ENCODE measurements at places on chromosomes 13 and 19.

DNA sequence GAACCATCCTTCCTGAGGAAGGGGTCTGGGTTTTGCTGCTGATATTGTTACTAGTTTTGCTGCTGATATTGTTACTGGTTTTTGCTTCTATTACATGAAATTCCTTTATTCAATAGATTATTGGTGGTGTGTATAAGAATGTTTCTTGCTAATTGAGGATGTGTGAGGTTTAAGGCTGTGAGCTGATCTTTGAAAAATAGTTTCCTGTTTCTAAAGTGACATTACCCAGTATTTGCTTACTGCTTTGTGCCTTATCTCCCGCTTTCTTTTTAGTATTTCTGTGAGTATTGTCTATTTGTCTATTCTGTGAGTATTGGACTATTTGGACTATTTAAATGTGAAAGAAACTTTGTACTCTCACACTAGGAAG, 38.2 kb upstream of the C1QTNF9 start:
- DNase-seq, result no peak

- DNase-seq, result no peak
Measured at GRCh38 chr13:23709536-23709935, 139.3 kb downstream of the TNFRSF19 start.

- no peak for DNase-seq
Measured at GRCh38 chr13:26071691-26072090, 19.9 kb upstream of the SHISA2 start.

GRCh38 chr13:99390601-99391000, 83.4 kb upstream of the GPR183 start:
- DNase-seq, result no peak

DNA sequence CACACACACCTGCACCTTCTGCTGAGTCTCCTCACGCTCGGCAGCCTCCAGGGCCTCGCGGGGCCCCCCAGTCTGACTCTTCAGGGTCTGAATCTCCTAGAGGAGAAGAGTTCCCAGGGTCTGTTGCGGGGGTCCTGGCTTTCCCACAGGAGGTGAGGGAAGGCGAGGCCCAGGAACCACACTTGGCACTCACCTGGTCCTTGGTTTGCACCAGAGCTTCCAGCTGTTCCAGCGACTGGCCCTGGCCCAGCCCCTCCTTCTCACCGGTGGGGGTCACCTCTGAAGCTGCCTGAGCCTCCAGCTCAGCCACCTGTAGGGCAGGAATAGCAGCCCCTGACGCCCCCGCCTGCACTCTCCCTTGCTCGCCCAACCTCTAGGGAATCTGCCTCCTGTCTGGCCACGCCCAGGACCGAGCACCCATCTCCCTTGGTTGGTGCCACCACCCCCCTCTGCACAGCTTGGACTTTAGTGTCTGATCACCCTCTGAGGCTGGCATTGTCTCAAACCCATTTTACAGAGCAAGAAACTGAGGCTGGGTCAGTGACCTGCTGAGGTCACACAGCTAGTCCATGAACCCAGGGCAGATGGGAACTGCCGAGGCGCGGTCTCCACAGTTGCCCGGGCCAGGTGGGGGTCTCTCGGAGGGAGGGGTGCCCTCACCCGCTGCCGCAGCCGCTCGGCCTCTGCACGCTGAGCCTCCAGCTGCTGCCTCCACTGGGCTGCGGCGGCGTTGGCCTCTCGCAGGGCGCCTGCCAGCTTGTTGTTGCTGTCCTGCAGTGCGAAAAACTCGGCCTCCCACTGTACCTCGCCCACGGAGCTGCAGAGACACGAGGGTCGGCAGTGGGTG, 9.5 kb downstream of the HOMER3 start:
- DNase-seq, result no peak

- peak; percentile 24 for DNase-seq
Measured at GRCh38 chr19:2042485-2043250, 8.4 kb downstream of the MKNK2 start.

DNA sequence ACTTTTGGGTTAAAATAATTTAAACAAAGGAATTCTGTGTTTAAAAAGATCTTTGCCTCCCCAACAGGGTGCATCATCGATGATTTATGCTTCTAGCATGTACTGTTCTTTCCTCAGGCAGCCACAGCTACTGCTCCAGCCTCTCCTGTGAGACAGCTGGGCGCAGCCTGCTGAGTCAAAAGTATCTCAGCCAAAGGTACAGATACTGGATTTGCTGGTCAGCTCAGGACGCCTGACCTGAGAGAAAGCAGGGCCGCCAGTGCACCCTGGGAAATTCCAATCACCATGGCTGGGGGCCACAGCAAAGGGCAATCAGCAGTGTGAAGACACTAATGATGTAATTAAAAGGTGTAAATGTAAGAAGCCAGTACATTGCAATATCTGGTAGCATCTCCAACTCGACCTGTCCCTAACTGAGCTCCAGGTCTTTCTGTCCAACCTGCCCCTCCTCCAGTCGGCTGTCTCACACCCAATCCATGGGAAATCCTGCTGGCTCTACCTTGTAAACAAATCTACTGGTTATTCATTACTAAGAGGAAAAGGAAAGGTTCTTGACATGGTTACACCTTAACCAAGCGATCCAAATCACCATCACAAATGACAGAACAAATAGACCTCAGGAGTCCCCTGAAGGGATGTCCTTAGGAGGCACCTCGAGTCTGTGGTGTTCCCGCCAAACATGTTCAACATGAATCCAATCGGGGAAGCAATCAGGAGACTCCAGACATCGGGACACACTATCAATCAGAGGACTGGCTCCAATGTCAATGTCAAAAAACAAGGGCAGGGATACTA, 7.3 kb downstream of the OPA3 start:
- no peak for DNase-seq

DNA sequence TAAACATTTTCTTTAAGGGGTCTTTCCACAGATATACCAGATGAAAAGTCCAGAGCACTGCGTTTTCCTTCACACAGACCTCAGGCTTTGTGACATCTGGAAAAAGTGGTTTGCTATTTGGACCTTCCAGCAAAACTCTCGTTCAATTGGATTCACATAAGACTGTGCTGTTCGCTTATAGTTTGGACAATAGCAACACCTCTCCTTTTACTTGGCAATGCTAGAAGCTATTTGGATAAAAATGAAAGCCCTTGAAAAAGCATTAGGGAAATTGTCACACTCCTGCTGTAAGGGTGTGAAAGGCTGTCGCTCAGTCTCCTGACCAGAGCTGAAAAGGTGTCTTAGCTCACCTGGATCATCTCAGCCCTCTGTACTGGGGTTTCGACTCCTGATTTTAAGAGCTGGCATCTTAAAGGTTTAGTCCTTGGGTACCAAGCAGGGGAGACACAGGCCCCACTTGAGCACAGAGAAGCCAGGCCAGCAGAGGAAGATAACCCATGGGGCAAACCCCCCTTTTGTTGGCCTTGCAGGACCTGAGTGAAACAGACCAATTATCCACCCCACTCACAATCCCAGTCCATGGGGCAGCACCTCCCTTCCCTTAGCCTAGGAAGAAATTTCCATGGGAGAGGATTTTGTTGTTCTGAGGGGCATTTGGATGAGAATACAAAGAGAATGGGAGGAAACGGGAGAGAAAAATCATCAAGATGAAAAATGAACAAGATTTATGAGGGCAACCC, 257.6 kb downstream of the DLEU7 start:
- no peak for DNase-seq

DNA sequence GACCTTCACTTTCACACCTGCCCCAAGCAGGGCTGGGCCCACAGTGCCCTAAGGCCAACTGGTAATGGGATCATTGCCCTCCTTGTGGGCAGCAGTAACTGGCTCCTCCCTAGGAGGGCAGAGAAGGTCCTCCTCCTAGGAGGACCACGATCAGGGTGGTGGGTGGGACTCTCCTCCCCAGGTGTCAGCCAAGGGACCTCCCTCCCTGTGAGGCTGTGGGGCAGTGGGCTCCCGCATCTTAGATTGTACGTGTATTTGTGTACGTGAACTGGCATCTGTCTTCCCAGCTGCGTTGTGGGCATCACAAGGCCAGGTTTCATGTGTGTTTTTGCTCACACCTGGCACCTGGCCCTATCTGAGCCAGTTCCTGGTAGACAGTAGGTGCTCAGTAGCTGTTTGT, 111.8 kb downstream of the SOX1 start:
- DNase-seq, result no peak

- DNase-seq, result no peak
Measured at GRCh38 chr13:77737583-77738200, 40.2 kb downstream of the SLAIN1 start.

GRCh38 chr19:45613926-45614725, 12.1 kb upstream of the GPR4 start:
- DNase-seq, result no peak

- DNase-seq, result no peak
Measured at GRCh38 chr13:110134801-110135200, 172.2 kb downstream of the COL4A1 start.

DNA sequence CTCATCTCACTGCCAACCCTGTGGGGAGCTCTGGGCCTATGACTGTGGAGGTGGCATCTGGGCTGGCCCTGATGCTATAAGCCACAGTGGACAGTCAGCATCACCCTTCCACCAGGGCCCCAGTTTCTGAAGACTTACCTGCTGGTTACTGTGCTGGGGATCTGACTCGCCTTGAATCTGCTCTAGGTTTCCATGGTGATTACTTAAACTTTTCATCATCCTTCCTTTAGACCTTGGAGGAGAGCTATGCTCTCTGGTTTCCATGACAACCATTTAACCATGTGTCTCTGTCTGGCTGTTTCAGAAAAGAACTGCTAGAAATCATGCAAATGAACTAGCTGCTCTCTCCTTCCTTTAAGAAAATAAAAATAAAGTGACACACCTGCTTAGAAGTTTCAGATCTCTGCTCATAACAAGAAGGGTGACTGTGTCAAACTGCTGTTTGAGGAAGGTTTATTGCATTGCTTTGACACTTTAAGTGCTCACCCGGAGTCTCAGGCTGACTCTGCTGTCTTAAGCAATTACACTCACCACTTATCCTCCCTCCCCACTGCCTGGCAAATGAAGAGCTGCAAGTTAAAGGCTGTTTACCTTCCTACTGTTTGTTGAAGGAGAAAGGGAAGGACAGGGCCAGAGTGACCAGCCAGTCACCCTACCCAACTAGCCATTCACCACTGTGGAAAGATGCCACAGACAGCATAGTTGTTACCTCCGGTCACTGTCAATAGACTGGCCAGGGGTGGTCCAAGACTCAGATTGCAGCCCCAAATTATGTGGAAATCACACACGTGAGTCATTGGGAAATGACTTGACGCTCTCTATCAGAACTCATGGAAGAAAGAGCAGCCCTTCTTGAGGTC, 87.6 kb downstream of the HSPH1 start:
- DNase-seq, result no peak

DNA sequence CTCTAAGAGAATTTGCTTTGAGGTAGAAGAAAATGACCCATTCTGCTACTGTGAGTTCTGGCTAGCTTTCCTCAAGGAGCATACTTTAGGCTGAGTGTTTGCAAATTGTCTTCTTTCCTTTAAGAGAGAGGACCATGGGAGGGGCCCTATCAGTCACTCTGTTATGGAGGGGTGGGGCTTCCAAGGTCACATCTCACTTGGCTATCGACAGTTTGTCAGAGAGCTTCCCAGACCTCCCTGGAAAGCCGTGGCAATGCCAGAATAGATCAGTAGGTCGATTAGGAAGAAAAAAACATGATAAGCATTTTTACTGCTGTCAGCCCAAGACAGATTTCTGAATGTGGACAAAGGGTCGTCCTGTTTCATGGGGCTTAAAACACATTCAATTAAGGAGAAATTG, 93.3 kb downstream of the OXGR1 start:
- DNase-seq, result no peak

DNA sequence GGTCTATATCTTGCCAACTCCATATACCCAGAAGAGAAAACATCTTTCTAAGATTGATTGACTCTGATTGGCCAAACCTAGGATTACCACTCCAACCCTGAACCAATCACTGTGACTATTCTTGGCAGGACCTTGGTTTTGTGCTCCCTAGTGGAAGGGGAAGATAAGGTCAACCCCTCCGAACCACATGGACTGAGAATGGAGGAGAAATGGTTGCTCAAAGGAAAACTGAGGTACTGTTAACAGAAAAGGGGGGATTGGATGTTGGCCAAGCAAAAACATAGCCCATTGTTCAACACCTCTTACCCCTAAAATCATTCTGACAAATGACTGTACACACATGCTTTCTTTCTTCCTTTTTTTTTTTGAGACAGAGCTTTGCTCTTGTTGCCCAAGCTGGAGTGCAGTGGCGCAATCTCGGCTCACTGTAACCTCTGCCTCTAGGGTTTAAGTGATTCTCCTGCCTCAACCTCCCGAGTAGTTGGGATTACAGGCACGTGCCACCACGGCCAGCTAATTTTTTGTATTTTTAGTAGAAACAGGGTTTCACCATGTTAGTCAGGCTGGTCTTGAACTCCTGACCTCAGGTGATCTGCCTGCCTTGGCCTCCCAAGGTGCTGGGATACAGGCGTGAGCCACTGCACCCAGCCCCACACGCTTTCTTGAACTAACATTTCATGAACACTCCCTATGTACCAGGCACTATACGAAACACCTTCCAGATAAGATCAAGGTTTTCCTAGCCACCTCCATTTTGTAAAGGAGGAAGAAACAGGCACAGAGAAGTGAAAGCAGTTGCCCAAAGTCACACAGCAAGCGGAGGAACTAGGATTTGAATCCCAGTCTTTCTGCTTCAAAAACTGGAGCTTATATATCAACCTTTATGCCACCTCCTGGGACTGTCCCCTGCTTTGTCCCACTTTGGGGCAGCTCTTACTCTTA, 6.5 kb downstream of the MEIOSIN start:
- no peak for DNase-seq

GRCh38 chr19:13764101-13764807, at the start of gene MRI1:
MRI1 (plus strand) TSS chr19:13764522; CDS start chr19:13764589, 67 bp downstream.
- DNase-seq, result peak; percentile 49

DNA sequence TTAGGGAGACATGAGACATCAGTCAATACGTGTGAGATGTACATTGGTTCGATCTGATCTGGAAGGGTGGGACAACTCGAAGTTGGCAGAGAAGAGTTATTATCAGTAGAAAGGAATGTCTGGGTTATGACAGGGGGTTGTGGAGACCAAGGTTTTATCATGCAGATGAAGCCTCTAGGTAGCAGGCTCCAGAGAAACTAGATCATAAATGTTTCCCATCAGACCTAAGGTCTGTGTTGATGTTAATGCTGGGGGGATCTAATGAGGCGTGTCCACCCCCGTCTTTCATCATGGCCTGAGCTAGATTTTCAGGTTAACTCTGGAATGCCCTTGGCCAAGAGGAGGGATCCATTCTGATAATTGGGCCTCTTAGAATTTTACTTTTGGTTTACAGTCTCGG, 187.0 kb upstream of the KL start:
- no peak for DNase-seq

DNA sequence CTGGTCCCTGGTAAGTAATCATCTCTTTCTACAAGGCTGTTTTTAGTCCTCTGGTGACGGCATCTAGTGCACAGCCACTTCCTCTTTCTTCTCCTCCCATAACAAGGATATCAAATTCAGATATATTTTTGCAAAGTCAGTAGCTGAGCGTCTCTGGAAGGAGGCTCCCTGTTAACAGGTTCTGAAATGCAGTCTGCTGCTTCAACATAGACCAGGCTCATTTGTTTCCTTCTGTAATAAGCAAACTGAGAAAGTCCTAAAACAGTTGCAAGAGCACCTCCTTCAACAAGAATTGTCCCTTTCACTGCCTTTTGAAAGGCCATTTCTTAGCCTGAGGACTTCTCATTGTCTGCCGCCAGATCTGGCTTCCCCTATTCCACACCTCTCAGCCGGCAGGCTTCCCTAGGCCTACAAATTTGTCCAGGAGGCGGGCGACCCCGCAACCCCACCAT, 7.4 kb upstream of the ZSCAN5A start:
- no peak for DNase-seq

- DNase-seq, result no peak
Measured at GRCh38 chr13:75702476-75702875, 66.3 kb downstream of the LMO7 start.
